ENCODE measurements at places on chromosomes 7 and 10. TPM values are rescaled to one million over a fixed set of nuclear protein-coding genes. Genes with fewer than 3 reads are reported as not detected.

GRCh38 chr10:122033224-122033926 lies 44.4 kb downstream of the TACC2 start:
- H3K27ac ChIP-seq = no peak overlapping the region
- no peak overlapping the region for H3K4me3 ChIP-seq
- H3K4me1 ChIP-seq = no peaks in the 10 kb centered on the region
- H3K27me3 ChIP-seq = no peaks in the 10 kb centered on the region
- H3K36me3 ChIP-seq = no peaks in the 10 kb centered on the region
- DNase-seq = no peak

DNA sequence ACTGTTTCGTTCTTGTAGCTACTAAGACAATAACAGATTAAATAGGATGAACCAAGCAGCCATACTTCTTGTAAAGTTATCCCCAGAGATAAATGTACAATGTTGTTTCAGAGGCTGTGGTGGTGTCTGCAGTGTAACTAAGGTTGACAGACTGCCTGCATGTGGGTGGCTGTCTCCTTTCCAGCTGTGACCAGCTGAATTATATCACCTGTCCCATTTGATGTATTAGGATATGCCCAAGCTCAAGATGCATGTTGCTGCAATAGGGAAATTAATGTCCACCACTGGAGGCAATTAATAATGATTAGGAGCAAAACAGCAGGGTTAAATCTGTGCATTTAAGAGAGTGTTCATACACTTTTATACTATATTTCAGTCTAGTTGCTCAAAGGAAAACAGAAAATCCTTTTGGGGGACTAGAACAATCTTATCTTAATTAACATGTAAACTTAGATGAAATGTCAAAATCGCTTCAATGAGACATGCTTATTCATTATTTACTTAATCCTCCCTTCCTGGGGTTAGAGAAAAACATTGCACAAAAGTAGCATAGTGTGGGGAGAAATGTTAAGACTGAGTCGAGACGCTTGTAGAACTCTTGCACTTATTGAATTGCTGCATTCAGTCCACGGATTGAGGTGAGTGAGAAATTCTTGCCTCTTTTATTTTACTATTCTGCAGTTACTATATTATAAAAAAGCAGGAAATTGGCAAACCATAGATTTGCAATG lies 269.0 kb downstream of the SNX10 start:
- H3K27ac ChIP-seq = no peak overlapping the region
- no peak for DNase-seq
- no peaks in the 10 kb centered on the region for H3K27me3 ChIP-seq
- H3K4me1 ChIP-seq = no peaks in the 10 kb centered on the region
- H3K36me3 ChIP-seq = no peaks in the 10 kb centered on the region
- no peak overlapping the region for H3K4me3 ChIP-seq

Gene LIPF
- not detected for polyA plus RNA-seq

GRCh38 chr10:72260239-72260975 lies 13.3 kb upstream of the DDIT4 start:
- H3K4me1 ChIP-seq = peaks cover 83% of the 10 kb centered on the region
- no peaks in the 10 kb centered on the region for H3K27me3 ChIP-seq
- peak overlapping the region; percentile 89 for H3K27ac ChIP-seq
- peak; percentile 83 for DNase-seq
- H3K36me3 ChIP-seq = no peaks in the 10 kb centered on the region
- peak overlapping the region; percentile 72 for H3K4me3 ChIP-seq

Gene CNPY1
- not detected for polyA plus RNA-seq

GRCh38 chr7:158476331-158476932 lies 111.2 kb downstream of the PTPRN2 start:
- no peaks in the 10 kb centered on the region for H3K36me3 ChIP-seq
- H3K4me3 ChIP-seq = no peak overlapping the region
- no peak overlapping the region for H3K27ac ChIP-seq
- H3K4me1 ChIP-seq = no peaks in the 10 kb centered on the region
- no peaks in the 10 kb centered on the region for H3K27me3 ChIP-seq

GRCh38 chr7:153943457-153943856 lies 108.7 kb upstream of the DPP6 start:
- H3K4me1 ChIP-seq = no peaks in the 10 kb centered on the region
- H3K27ac ChIP-seq = no peak overlapping the region
- no peaks in the 10 kb centered on the region for H3K27me3 ChIP-seq
- H3K36me3 ChIP-seq = no peaks in the 10 kb centered on the region
- DNase-seq = no peak

DNA sequence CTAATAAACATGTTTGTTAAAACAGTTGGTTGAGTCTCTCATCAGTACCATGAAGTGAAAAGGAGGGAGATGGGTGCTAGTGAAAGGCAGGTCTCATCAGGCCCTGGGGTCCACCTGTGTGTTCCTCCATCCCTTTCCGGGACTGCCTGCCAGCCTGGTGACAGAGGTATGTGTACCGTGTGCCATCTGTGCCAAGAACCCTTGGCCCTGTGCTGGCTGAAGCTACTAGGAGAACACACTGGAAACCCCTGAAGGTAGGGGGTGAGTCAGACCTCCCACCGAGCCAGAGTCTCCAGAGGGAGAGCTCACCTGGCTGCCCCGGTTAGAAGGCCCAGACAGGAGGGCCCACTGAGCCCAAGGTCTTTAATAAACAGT lies 2.3 kb downstream of the DDIT4 start:
- peak overlapping the region; percentile 94 for H3K27ac ChIP-seq
- H3K36me3 ChIP-seq = peaks cover 15% of the 10 kb centered on the region
- no peak for DNase-seq
- H3K27me3 ChIP-seq = no peaks in the 10 kb centered on the region

- no peaks in the 10 kb centered on the region for H3K36me3 ChIP-seq
- H3K4me1 ChIP-seq = no peaks in the 10 kb centered on the region
- no peak for DNase-seq
- no peaks in the 10 kb centered on the region for H3K27me3 ChIP-seq
Measured at GRCh38 chr7:391411-391951, 101.5 kb downstream of the FOXL3 start.

DNA sequence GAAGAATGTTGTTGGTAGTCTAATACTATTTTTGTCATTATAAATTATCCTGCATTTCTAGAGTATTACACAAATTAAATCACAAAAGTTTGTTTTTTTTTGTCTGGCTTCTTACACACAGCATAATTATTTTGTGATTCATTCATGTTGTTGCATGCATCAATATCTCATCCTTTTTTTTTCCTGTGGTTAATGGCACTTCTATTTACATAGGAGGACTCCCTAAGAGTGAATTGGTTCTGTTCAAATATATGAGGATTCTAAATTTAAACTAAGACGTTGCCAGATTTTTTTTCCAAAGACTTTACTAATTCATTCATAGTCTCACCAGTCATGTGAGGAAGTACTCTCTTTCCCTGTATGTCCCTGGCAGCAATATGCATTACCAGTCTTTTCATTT lies 303.3 kb downstream of the GPR37 start:
- H3K27ac ChIP-seq = no peak overlapping the region
- no peak for DNase-seq
- no peaks in the 10 kb centered on the region for H3K4me1 ChIP-seq
- H3K36me3 ChIP-seq = no peaks in the 10 kb centered on the region

GRCh38 chr10:53997953-53998352 lies 803.1 kb downstream of the PCDH15 start:
- H3K27me3 ChIP-seq = no peaks in the 10 kb centered on the region
- H3K36me3 ChIP-seq = no peaks in the 10 kb centered on the region
- no peak for DNase-seq
- H3K4me3 ChIP-seq = no peak overlapping the region

DNA sequence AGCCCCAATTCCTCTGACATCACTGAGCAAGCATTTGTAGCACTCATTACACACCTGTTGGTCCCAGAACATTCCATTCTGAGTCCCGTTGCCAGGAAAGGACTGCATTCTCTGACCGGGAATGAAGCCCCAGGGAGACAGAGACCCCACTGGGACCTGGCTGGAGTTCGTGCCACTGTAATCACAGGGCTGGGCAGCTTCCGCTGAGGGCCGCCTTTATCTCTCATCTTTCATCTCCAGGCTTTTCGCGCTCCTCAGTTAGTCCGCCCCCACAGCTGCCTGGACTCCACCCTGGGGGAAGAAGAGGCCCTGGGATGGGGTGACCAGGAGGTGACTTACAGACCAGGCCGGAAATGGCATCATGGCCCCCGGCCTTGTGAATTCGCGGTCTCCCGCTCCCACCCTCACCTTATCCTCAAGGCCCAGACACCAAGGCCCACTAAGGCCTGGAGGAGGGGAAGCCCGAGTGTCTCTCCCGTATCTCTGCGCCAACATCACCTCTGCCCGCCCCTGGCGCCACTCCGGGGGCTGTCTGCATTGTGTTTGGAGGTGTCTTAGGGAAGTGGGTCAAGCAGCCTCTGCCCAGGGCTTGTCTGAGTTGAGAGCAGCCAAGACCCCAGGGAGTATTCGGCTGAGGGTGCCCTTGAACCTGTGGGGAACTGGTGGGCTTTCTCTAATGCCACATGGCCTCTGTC lies 75.4 kb downstream of the PROSER2 start:
- no peaks in the 10 kb centered on the region for H3K36me3 ChIP-seq
- no peaks in the 10 kb centered on the region for H3K4me1 ChIP-seq
- H3K27ac ChIP-seq = peak overlapping the region; percentile 69

DNA sequence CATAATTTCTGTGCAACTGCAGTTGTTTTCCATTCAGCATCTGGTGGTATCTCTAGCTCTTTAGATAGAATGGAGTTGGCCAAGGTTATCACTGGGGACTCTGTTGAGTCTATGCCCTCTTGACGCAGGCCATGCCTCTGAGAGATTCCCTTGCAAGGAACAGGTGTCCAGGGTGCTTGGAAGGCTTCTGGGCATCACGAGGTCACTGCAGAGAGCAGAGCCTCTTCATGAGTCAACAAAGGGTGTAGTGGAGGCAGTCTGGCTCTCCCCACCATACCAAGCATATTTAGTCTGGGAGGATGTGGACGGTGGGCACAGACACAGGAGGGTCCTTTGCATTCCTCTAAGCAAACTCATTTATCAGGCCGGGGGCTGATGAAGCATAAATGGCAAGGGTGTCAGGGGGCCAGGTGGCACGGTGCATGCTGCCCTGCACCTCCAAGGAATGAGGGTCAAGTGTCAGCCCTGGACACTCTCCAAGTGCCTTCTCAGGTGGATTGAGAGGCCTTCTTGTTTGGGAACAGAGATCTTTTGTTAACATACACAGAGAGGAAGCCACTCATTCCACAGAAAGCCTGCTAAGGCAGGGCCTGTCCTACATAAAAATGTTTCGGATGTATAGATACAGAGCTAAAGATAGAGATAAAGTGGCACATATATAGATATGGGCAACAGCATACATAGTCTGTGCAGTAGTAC lies 328.6 kb downstream of the INHBA start:
- H3K4me1 ChIP-seq = no peaks in the 10 kb centered on the region
- no peaks in the 10 kb centered on the region for H3K27me3 ChIP-seq
- no peak overlapping the region for H3K27ac ChIP-seq

- H3K4me3 ChIP-seq = no peak overlapping the region
- H3K36me3 ChIP-seq = no peaks in the 10 kb centered on the region
- no peak overlapping the region for H3K27ac ChIP-seq
- no peak for DNase-seq
- no peaks in the 10 kb centered on the region for H3K4me1 ChIP-seq
Measured at GRCh38 chr7:71615017-71615416, 483.1 kb downstream of the GALNT17 start.

DNA sequence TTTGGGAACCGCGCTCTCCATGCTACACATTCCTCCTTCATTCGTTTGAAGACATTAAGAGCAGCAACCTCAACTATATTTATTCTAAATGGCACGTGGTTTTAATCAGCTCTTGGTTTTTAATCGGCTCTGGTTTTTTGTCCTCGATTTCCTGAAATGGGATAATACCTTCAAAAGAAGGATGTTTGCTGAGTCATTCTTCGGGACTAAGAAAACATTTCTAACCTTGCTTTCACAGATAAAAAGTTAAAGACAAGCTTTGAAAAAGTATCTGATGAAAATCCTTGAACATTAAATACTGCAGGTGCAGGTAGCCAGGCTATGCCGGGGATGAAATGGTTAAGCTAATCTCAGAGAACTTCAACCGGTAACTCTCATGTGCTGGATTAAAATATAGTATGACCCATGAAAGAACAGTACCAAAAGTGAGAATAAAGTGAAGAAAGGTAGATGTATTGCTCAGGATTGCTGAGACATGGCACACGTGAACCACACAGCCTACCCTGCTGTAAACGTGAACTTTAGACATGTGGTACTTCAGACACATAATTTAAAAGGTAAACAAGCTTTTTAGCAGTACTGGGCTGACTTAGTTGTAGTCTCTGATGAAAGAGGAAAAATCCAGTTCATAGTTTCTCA lies 89.1 kb downstream of the PTPRN2 start:
- H3K4me3 ChIP-seq = no peak overlapping the region
- H3K27ac ChIP-seq = no peak overlapping the region
- no peak for DNase-seq

- no peak for DNase-seq
- no peaks in the 10 kb centered on the region for H3K27me3 ChIP-seq
- no peak overlapping the region for H3K4me3 ChIP-seq
- no peak overlapping the region for H3K27ac ChIP-seq
- H3K4me1 ChIP-seq = no peaks in the 10 kb centered on the region
Measured at GRCh38 chr10:60375293-60376004, 14.2 kb downstream of the ANK3 start.

- no peak overlapping the region for H3K4me3 ChIP-seq
- no peaks in the 10 kb centered on the region for H3K4me1 ChIP-seq
- H3K36me3 ChIP-seq = no peaks in the 10 kb centered on the region
Measured at GRCh38 chr7:150949564-150949963, 28.6 kb downstream of the KCNH2 start.

- peak overlapping the region; percentile 80 for H3K27ac ChIP-seq
- no peaks in the 10 kb centered on the region for H3K27me3 ChIP-seq
- peaks cover 23% of the 10 kb centered on the region for H3K36me3 ChIP-seq
- no peak overlapping the region for H3K4me3 ChIP-seq
- peak; percentile 68 for DNase-seq
Measured at GRCh38 chr10:110305767-110306451, 1.2 kb upstream of the SMNDC1 start.

DNA sequence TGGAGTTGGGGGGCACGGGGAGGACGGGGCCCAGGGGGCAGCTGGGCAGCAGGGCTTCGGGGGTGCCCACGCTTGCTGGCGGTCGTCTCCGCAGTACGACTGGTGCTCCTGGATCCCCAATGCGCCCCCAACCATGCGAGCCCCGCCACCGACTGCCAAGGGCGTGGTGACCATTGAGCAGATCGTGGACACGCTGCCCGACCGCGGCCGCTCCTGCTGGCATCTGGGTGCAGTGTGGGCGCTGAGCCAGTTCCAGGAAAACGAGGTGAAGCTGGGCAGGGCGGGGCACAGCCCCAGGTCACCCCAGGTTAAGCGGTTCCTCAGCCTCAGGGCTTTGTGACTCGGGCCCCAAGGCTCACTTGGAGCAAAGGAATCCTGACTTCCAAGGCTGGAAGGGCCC lies 70.0 kb downstream of the ALOX5 start:
- no peak for DNase-seq
- H3K27me3 ChIP-seq = no peaks in the 10 kb centered on the region
- no peak overlapping the region for H3K4me3 ChIP-seq
- H3K27ac ChIP-seq = no peak overlapping the region
- no peaks in the 10 kb centered on the region for H3K36me3 ChIP-seq

DNA sequence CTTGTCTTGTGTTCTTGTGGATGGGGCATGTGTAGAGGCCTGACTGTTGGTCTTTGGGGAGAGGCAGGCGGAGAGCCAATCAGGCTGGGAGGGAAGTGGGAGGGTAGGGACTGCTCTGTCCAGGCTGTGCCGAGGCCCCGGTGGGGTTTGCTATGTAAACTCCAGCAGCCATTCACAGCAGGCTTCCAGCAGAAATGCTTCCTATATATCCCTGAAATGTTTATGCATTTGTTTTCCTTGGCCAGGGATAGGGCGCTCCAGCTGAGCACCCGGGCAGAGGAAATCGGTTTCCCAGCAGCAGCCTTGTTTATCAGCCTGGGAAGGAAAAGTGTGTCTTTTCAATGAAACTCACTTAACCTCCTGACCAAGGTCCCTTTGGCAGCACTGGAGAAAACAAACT lies 18.3 kb upstream of the AQP1 start:
- H3K27ac ChIP-seq = no peak overlapping the region
- H3K36me3 ChIP-seq = no peaks in the 10 kb centered on the region
